ENCODE measurements at places on chromosomes 5 and 9.

GRCh38 chr5:117561531-117561930 is 986.9 kb upstream of the SEMA6A start:
- DNase-seq: no peak

GRCh38 chr5:150134198-150134588 is 21.5 kb downstream of the PDGFRB start:
- no peak for DNase-seq

DNA sequence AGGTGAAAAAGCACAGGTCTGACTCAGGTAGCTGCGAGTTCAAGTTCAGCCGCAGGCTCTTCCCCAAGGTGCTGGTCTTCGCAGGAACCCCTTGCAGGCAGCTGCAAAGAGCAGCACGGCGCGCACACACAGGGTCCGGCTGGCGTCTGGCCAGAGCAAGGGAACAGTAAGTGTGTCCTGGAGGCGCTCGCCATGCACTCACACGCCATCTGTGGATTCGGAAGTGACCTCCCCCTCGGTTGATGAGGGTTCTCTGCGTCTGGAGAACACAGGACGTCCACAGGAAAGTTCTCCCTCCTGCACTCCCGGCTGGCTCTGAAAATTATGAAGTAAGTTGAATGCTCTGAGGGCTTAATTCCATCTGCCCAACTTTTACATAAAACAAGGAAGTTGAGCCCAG is 14.0 kb upstream of the EGFL7 start:
- peak; percentile 84 for DNase-seq

DNA sequence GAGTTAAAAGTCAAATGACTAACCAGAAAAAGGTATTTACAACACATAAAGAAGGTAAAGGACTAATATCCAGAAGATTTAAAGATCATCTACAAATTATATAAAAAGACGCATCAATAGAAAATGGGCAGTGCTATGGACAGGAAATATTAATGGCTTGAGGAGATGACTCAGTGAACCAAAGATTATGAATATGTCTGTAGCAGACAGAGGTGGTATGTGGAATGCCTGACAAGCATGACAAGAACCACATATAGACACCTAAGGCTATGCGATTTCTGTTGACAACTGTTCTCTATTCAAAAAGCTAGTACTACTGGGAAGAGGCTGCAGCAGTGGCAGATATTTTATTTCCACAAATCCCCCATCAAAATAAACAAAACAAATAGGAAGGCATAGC is 177.0 kb upstream of the SH3GL2 start:
- DNase-seq: no peak

- no peak for DNase-seq
These were observed 11.4 kb downstream of the PSD2 start for GRCh38 chr5:139806726-139807646.

Data from CMK (cell line).